ENCODE measurements at places on chromosomes 16 and 17. TPM values are rescaled to one million over a fixed set of nuclear protein-coding genes. Genes with fewer than 3 reads are reported as not detected.

The KRT13 gene
- 0.41 TPM for total RNA-seq

The SMPD3 gene
- total RNA-seq: 0.19 TPM

The ARL4D gene
- total RNA-seq: 29.9 TPM

The KIF18B gene
- total RNA-seq: 40.3 TPM

The TERB1 gene
- total RNA-seq: not detected

The KRT40 gene
- not detected for total RNA-seq

The ODAD4 gene
- 1.4 TPM for total RNA-seq

The PNMT gene
- not detected for total RNA-seq

The TNFSF13 gene
- 0.70 TPM for total RNA-seq

The KLHDC4 gene
- 50.5 TPM for total RNA-seq

The GHDC gene
- 21.3 TPM for total RNA-seq

The TBC1D3D gene
- total RNA-seq: not detected

The KRTAP16-1 gene
- total RNA-seq: not detected

The SPATA32 gene
- 0.16 TPM for total RNA-seq

The CDH11 gene
- 0.41 TPM for total RNA-seq

The TPSG1 gene
- total RNA-seq: not detected

The HAS3 gene
- total RNA-seq: 52.3 TPM

The SLC22A31 gene
- total RNA-seq: 1.2 TPM

The TP53TG3 gene
- 0.66 TPM for total RNA-seq

The GAS7 gene
- total RNA-seq: 0.25 TPM

The LGALS9C gene
- total RNA-seq: not detected

The HS3ST3B1 gene
- total RNA-seq: 1.0 TPM

The ABCA9 gene
- not detected for total RNA-seq

The NPIPB2 gene
- total RNA-seq: 2.7 TPM

The LDHD gene
- 0.55 TPM for total RNA-seq

The SSTR5 gene
- total RNA-seq: 0.35 TPM

The PGP gene
- 35.5 TPM for total RNA-seq

The CA5A gene
- not detected for total RNA-seq

The MAF gene
- total RNA-seq: 0.33 TPM

The CCL11 gene
- total RNA-seq: not detected

The ADAM11 gene
- total RNA-seq: 2.0 TPM

The KRTAP4-5 gene
- not detected for total RNA-seq

The WNK4 gene
- 1.1 TPM for total RNA-seq

The NOS2 gene
- total RNA-seq: 0.19 TPM

The CLEC18A gene
- 0.09 TPM for total RNA-seq

The SEPTIN1 gene
- total RNA-seq: 1.9 TPM

The TMIGD1 gene
- total RNA-seq: not detected

The EDC4 gene
- total RNA-seq: 53.8 TPM

The TEDC2 gene
- total RNA-seq: 17.9 TPM

The TAX1BP3 gene
- total RNA-seq: 347 TPM

The ZNF207 gene
- 232 TPM for total RNA-seq

The CDC6 gene
- 52.7 TPM for total RNA-seq

The HBA1 gene
- not detected for total RNA-seq

The LRRC36 gene
- not detected for total RNA-seq

The ABCA5 gene
- total RNA-seq: 2.3 TPM

The RGS11 gene
- total RNA-seq: 3.4 TPM

The KRTAP9-8 gene
- not detected for total RNA-seq

The KRT33B gene
- total RNA-seq: not detected

Measured in A549 treated with Mapracorat at 1 μM for 4 hours (cell line).